ENCODE measurements at places on chromosomes 5 and 9.

- DNase-seq, result no peak
These were observed 50.0 kb upstream of the GLIS3 start for GRCh38 chr9:4349816-4350418.

DNA sequence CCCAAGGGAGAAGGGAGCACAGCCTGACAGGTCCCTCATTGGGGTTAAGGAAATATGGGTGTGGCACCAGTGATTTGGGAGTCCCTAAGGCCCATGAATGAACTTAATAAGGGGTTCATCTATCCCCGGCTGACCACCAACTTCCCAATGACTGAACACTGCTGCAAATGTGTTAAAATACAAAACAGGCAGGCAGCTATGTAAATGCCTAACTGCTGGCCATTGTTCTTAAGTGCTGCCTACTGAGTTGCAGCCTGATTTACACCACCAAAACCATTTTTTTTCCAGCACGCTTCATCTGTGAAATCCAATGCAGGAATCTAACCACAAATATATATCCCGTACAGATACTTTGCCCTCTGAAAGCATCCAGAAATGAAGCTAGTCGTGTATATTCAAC lies 478.5 kb downstream of the PTPRD start:
- no peak for DNase-seq

DNA sequence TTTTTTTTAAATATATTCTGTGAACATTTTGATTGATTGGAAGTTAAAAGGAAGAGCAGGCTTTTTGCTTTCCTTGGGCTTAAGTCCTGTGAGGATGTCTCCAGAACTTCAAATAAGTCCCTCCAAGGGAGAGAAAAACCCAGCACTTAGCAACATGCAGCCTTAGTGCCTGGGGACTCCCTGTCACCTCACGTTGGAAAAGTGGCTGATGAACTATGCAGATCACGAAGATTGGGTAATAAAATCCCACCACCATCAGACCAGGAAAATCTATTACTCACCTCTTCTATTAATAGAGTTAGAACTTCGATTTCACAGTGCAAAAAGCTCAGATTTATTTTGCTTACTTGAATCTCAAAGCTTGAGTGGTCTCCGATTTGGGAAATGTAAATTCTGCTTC lies 507.0 kb downstream of the MAT2B start:
- DNase-seq, result no peak

DNA sequence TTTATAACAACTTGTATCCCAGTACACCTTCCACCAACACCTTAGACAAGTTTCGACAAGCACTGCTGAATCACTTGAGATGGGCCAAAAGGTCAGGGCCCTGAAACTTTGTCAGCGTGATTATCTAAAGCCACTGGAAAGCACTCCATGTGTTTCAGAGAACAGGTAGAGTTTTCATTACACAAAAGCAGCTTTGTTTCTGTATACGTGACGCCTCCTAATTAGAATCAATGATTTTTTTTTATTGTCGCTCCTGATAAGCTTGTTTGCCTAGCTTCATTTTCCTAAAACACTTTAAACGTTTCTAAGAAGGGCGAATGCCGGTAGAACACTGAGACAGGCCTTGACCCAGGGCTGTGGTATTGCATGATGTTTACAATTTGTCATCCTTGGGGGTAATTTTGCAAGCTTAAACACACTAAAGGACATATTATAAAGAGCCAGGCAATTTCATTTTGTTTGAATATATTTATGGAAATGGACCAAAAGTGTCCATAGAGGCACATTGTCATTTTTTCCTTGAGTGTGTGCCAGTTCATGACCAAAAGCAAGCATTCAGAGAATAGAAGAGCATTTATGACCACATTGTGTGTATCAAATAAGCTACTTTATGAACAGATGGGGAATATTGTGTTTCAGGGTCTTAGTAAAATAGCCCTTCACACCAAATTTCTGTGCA lies 193.6 kb downstream of the GLIS3 start:
- no peak for DNase-seq

- DNase-seq, result no peak
These were observed 266.8 kb downstream of the CRB2 start for GRCh38 chr9:123622711-123623241.

Data from stimulated activated CD8-positive, alpha-beta memory T cell treated with anti-CD3 and anti-CD28 coated beads, Interleukin-15, amount 100 ng/mL, for 1 hour (primary cell).